ENCODE measurements at places on chromosomes 5 and 9.

GRCh38 chr5:172114875-172115422, 73.1 kb downstream of the STK10 start:
- DNase-seq, result no peak

- peak; percentile 52 for DNase-seq
These were observed 1.2 kb downstream of the ROR2 start for GRCh38 chr9:91948597-91949391.

- no peak for DNase-seq
These were observed 562.2 kb upstream of the MEF2C start for GRCh38 chr5:89445106-89445745.

GRCh38 chr9:81224166-81225081, 464.9 kb downstream of the TLE1 start:
- DNase-seq, result no peak

DNA sequence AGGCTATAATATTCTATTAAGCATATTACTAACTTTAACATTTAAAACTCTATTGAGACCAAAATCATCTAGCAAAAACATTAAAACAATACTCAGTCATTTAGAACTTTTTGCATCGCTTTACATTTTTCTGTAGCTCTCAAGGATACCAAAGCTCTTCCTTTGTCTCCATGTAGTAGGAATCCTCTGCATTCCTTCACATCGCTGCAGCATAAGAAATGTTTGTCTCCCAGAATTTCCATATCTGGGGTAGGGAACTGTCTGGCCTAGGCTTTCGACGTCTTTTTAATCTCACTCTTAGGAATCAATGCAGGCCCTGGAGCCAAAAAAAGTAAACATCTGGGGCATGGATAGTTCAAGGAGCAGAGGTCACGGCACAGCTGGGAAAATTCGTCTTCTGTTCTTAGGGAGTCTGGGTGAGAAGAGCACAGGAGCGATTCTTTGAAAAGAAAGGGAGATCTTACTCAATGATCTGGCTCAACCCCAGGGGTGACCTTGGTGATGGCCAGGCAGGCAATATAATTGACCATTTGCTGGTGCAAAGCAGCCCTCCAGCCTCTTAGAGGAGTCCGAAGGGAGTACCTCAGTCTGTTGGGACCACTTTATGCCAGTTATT, 23.2 kb upstream of the RAI14 start:
- no peak for DNase-seq

DNA sequence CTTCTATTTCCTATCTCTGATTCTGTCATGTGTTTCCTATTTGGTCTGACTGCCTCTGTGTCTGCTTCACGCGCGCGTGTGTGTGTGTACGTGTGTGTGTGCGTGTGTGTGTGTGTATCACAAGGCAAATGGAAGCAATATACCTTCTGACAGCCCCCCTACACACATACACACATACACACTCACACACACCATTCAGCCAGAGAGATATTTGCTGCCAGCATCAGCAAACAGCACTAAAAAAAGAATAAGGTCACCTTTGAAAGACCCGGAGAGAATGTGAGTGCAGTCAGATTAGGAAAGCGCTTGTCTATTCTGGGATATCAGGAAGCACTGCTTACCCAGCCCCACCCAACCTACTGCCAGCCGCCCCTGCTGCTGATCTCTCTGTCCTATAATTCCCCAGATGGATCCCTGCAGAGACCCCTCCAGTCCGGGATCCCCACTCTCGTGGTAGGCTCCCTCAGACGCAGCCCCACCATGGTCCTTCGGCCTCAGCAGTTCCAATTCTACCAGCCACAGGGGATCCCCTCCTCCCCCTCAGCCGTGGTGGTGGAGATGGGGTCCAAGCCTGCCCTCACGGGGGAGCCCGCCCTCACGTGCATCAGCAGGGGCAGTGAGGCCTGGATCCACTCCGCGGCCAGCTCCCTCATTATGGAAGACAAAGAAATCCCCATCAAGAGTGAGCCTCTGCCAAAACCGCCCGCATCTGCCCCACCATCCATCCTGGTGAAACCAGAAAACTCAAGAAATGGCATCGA, 45.7 kb downstream of the PLAC8L1 start:
- DNase-seq, result no peak

DNA sequence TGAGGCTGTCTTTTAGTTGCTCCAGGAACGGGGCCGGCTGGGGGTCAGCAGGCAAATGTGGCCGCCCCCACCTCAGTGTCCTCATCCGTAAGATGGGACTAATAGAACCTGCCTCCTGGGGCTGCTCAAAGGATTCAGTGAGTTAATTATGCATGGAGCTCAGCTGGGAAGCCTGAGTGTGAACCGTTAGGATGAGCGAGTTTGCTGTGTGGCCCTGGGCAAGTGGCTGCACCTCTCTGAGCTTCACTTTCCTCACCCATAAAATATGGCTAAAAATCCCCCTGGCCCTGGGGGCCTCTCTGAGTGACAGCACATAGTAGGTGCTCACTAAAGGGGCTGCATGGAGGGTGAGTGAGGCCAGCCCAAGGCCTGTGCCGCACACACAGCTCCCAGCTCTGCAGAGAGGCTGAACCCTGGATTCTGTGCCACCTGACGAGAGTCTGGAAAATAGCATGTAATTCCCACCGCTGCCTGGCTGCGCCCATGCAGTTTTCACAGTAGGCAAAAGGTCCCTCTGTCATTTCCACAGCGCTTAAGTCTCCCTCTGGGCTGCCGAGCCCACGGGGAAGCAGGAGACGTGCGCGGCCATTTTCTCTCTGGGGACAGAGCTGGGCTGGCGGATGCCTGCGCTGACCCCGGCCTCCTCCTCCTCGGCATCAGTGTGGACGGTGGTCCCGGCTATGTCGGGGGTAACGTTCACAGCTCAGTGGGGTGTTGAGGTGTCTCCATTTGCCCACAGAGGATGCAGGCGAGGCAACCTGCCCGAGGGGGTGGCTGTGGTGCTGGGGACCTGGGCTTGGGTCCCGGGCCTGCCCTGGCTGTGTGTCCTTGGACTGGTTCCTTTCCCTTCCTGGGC, 18.2 kb downstream of the ASS1 start:
- no peak for DNase-seq

- no peak for DNase-seq
These were observed 92.4 kb downstream of the GNAQ start for GRCh38 chr9:77939149-77939668.

- peak; percentile 84 for DNase-seq
These were observed 7.0 kb upstream of the CDC20B start for GRCh38 chr5:55180016-55180415.

DNA sequence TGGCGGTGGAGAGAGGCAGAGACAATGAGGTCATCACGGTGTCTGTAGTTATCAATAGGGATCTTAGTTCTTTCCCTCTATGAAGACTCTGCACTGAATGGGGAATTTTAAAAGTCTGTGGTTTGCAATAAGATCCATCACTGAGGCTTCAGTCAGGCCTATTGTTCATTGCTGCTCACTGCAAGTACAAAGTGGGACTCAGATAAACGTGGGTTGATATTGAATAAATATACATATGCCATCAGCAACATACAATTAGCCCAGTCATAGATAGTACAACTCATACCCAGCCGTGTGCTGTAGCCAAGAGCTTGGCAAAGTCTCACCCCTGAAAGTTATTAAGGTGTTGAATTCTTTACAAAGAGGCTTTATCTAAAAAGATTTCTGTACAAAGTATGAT, 88.4 kb downstream of the ENC1 start:
- DNase-seq, result peak; percentile 20

DNA sequence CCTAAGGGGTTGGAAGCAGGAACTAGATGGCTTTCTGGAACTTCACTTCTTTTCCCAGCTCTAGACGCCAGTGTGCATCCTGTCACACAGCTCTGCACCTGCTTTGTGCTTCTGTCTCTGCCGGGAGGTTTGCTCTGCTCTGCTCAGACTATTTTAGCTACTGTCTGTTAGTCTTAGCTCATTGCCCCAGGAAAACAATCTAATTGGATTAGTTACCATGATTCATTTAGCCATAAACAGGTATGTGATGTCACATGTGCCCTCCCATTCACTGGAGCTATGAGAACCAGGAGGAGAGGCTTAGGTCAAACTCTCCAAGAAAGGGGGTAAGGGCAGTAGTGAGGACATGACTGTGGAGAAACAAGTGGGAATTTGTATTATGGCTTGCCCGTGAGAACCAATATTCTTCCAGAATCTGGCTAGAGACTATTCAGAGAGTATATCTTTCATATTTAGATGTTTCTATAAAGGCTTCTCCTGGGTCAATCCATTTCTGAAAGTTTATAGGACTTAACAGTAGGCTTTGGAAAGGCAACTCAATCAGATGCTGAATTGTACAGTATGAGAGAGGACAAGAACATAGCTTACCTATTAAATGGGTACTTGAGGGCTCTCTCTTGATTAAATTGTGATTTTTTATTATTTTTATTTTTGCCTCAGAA, 22.4 kb upstream of the NREP start:
- DNase-seq, result peak; percentile 48

- DNase-seq, result peak; percentile 70
These were observed 32.9 kb downstream of the FGD3 start for GRCh38 chr9:92980085-92980745.

DNA sequence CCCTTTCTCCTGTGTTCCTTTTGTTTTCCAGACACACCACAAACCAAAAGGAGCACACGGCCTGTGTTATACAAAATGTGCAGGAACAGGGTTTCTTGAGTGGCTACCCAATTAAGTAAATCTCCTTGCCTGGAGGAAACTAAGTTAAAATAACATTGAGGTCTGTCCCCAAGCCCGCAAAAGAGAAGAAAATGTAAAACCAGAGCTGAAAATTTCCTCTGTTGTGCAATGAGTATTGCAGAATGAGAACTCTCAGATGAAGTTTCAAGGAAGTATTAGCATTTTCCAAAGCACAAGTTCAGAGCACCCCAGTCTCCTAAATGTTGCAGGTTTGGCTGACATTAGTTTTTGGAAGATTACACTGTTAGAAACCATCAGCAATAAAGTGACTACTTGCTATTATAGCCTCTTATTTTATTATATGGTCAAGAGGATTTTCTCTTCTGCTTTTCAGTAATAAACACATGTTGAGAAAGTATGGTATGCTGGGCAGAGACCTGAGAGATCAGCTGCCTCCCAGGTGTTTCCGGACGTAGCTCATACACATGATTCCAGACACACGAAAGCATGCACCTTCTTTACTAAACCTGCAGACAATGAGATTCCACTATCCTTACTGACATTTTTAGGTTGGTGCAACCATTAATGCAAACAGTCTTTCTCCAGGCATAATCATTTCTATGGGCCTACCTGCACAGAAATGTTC, 161.3 kb downstream of the SNCAIP start:
- DNase-seq, result no peak

DNA sequence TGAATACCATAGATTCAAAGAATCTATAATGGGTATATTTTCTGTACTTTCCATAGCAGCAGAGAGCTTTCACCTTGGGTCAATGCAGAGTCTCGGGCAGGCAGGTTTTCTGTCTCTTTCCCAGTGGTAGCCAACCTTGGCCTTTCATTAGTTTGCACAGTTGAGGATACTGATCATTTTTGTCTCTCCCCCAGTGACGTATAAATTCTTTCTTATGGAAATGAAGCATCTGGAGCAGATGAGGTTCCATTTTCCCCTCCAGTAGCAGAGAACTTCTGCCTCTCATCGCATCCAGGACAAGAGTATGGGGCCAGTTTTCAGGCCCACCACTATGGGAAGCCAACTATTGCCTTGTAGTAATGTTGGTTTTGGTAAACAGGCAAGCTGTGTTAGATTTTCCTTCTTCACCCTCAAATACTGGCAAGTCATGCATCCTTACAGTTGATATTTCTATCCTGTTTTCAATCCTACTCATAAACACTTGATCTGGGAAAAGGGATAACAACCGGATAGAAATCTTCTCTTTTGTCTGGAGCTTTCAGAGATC, 845.2 kb upstream of the CDH18 start:
- DNase-seq, result no peak

DNA sequence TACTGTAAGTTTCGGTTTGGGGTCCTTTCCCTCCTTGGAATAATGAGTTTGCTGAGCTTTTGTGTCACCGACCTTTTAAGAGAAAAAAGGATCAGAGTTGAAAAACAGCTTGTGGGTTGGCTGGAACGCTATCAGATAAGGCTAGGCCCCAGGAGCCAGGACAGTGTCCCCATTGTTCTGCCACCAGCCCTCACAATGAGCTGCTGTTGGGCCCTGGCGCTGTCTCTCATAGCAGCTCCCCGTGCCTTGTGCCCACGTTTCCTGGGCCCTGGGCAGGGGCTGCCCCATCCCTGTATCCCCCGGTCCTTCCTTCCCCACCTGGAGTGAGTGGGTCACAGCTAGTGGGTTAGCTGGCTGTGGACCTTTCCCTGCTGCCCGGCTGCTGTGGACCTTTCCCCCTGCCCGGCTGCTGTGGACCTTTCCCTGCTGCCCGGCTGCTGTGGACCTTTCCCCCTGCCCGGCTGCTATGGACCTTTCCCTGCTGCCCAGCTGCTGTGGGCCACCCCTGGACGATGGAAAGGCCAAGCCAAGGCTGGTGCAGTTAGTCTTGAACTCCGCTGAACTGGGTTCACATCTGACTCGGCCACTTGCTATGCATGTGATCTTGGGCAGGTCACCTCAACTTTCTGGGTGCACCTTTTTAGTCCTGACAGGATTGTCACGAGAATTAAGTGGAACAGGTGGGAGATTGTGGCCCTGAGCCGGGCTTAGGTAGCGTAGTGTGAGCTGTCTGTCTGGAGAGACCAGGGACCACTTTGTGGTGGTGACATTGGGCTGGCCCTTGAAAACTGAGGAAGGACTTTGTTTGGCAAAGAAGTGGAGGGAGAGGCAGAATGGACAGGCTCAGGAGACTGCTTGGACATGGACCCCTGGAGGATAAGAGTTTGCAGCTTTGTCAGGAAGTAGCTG, 99.5 kb downstream of the DAB2IP start:
- DNase-seq, result no peak

DNA sequence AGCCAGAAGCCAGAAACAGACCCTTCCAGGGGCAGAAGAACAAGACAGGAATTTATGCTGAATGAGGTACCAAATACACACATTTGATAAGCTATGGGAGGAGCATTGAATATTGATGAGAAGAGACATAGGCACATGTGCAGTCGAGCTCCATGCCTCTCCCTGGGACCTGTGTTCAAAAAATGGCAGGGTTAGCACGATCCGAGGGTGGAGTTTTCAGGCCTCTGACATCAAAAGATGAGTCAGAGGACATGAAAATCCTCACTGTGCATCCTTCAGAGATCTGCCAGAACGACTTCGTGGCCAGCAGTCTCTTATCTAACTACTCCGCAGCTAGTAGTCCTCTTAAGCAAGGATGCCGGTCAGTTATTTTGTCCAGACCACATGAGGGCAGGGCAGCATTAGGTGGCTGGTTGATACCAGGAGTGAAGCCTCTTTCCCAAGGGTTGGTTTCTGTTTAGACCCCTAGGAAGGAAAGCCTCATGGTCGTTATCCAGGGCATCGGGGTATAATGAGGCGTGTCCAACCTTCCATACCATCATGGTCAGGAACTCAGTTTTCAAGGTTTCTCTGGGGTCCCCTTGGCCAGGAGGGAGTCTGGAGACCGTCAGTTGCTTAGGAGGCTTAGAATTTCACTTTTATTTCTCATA, 11.6 kb upstream of the CMBL start:
- DNase-seq, result no peak

- peak; percentile 94 for DNase-seq
These were observed 178.5 kb downstream of the C9orf152 start for GRCh38 chr9:110029429-110029955.

- no peak for DNase-seq
These were observed 117.6 kb downstream of the PIP5K1B start for GRCh38 chr9:68822596-68823165.
